ENCODE measurements at places on chromosomes 2 and 18.

GRCh38 chr18:23563377-23564043 lies 22.8 kb downstream of the NPC1 start:
- DNase-seq: no peak

DNA sequence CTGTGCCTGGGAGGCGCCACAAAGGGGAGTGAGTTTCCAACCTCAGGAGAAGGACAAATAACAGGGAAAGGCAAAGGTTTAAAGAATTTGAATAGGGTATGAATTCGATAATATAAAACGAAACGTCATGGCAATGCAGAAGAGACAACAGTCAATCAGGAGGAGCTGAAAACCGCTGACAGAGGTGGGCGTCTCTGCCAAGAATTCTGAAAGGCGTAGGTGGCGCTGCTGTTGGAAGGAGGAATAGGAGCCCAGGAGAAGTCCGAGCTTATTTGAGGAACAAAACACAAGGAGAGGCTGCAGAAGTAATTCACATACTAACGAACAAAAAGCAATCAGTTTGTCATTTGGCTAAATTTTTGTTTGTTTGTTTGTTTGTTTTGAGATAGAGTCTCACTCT lies 485.8 kb upstream of the POU3F3 start:
- DNase-seq: no peak

- no peak for DNase-seq
Measured at GRCh38 chr18:50704357-50704940, 115.4 kb downstream of the MRO start.

- DNase-seq: no peak
Measured at GRCh38 chr18:14975431-14975830, 227.5 kb downstream of the ANKRD30B start.

- no peak for DNase-seq
Measured at GRCh38 chr2:100895934-100896685, 76.2 kb downstream of the NPAS2 start.

Data from HuH-7.5 (cell line).